Esophagus squamous epithelium (tissue), 5 donors: ENCODE measurements at places on chromosomes 7 and 10.

DNA sequence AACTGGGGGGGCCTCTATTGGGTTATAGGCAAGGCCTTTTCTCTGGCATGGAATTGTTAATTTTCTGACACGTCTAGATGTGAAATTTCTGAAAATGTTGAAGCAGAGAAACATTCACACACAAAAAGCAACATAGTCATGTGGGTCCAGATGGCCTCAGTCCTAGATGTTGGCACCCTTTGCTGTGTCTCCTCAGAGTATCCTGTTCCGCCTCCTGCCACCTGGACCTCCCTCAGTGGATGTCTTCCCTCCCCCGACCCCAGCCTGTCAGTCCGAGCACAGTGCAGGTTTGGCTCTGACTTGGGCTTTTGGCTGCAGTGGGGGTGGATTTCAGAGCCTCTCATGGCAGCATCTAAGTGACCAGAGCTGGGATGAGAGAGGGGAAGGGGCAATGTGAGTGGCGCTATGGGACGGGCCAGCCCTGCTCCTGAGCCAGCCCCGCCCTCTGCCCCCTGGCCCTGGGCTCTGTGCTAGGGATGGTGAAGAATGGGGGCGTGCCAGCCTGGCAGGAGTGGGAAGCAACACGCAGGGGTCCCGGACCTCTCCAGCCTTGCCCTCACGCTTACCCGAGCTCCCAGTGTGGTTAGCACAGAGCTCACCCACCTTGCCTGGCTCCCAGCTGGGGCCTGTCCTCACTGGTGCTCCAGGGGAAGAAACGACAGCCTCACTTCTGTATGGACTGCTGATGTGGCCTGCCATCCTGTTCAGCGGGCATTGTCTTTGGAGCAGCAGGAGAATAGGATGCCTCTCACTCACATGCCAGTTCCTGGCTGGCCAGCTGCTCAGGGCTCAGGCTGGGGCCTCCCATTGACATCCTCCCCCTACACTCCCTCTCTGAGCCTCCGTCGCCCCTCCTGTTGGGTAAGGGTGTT lies 6.2 kb downstream of the ATP6V0E2 start:
- DNase-seq: no peak

GRCh38 chr10:100325158-100325557 lies 4.9 kb downstream of the PKD2L1 start:
- no peak for DNase-seq

DNA sequence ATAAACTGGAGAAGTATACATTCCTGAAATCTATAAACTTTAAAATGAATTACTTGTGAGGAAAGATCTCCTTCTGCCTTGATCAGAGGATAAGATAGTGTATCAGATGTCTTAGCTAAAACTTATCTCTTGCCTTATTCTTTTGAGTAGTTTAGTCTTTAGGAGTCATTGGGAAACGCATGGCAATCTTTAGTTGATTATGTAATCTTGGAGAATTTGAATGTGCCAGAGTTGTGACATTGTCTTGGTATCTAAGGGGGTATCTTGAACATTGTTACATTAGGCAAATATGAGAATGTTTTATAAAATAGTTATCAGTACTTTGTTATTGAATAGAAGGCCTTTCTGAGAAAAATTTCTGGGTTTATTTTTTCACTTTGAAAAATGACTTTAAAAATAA lies 61.6 kb upstream of the ADRA2A start:
- no peak for DNase-seq

- no peak for DNase-seq
Observed at GRCh38 chr10:63206997-63207811, 74.1 kb downstream of the NRBF2 start.

GRCh38 chr10:43186150-43186549 lies 47.9 kb downstream of the CSGALNACT2 start:
- DNase-seq: no peak

DNA sequence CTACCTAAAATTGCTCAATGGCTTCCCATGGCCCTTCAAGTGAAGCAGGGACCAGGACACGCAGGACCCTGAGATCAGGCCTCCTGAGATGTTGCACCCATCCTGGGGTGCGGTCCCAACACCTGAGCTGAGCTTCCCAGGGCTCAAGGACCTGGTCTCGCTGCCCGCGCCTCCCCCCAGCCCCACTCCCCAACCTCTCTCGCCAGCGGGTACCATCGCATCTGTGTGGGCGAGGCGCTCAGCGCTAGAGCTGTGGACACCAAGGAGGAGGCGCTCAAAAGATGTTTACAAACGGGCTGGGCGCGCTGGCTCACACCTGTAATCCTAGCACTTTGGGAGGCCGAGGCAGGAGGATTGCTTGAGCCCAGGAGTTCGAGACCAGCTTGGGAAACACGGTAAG lies 7.4 kb upstream of the CRYGN start:
- DNase-seq: no peak

DNA sequence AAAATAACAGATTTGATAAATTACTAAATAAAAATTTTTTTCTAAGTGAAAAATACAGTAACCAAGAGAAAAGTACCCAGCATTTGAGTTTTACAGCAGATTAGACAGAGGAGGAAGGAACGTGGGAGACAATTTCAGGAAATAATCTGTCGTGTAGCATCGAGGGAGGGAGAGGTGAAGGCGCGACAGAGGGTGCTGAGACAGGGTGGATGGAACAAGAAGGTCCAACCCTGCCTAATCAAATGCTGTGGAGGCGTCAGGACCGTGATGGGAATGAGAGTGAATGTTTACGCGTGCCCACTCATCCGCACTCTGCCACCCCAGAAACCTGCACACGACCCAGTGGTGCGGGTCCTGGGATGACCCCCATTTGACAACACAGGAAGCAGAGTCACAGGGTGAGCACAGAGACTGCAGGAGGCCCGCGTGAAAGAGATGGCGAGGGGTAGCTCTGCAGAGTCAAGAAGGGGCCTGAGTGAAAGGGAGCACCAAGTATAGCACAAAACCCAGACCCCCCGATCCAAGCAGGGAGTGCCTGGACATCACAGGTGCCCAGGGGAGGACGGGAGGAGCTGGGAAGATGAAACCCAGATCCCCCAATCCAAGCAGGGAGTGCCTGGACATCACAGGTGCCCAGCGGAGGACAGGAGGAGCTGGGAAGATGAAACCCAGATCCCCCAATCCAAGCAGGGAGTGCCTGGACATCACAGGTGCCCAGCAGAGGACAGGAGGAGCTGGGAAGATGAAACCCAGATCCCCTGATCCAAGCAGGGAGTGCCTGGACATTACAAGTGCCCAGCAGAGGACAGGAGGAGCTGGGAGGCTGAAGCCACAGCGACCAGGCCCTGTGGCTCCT lies 558.9 kb downstream of the DNAJB6 start:
- DNase-seq: no peak

DNA sequence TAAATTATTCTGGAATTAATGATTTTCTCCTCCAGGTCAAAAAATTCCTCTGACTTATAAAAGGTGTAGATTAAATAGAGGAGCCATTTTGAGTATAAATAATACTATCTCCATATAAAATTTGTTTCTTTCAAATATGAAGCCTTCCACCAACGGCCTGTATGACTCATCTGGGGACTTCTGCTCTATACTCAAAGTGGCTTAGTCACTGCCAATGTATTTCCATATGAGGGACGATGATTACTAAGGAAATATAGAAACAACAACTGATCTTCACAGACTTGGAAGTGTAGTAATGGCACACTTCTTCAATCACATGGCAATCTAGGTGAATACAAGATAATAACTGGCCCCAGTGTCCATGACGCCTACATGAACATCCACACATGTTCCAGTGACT lies 335.6 kb upstream of the HGF start:
- DNase-seq: no peak

DNA sequence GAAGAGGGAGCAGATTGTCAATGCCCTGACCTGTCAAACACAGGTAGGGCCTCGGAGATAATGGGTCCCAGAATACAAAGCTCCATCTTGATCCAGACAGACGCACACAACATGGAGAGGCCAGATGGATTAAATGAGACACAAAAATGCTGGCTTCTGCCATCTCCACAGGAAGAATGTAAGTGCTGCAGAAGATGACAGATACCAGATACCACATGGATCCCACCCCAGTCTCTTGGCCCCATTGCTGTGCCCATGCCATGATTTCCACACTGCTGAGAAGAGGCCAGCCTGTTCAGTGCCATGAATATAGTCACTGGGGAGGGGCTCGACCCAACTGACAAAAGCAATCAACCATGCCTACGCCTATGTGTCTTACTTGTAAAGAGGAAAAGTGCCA lies 487.9 kb downstream of the PARD3 start:
- DNase-seq: no peak

- DNase-seq: no peak
Observed at GRCh38 chr7:4069268-4070095, 612.6 kb upstream of the FOXK1 start.

GRCh38 chr10:90888387-90888786 lies 16.6 kb downstream of the RPP30 start:
- no peak for DNase-seq

DNA sequence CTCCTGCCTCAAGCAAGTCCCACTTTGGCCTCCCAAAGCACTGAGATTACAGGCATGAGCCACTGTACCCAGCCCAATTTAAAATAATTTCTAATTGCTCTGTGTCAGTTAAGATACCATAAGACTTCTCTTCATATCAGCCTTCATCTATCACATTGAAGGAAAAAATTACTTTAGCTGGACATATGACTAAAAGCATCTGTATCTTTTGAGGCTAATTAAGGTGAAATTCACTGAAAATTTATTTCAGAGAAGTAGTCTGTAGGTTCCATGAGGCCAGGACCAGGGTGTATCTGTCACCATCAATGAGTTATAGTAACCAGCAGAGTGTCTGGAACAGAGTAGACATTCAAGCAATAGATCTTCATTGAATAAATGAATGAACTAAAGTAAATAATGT lies 205.2 kb upstream of the PHYHIPL start:
- DNase-seq: no peak

- no peak for DNase-seq
Observed at GRCh38 chr7:12670000-12670729, 17.3 kb upstream of the ARL4A start.

DNA sequence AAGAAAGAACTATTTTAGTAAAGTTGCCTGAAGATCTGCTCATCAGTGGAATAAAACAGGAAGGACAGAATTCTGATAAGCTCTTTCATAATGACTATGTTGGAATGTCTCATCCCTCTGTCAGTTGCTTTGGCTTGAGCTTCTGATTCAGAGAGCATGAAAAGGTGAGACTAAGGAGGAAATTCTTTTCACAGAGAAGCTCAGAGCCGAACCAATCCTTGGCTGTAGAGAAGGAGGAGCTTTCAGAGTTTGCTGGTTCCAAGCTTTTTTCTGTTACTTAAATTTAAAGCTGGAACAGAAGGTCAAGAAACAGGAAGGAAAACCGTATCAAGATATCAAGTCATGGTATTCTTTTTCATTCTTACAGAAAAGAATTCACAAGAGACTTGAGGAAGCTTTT lies 24.0 kb downstream of the GSTO2 start:
- no peak for DNase-seq

- no peak for DNase-seq
Observed at GRCh38 chr10:71080381-71081228, 131.8 kb upstream of the UNC5B start.

DNA sequence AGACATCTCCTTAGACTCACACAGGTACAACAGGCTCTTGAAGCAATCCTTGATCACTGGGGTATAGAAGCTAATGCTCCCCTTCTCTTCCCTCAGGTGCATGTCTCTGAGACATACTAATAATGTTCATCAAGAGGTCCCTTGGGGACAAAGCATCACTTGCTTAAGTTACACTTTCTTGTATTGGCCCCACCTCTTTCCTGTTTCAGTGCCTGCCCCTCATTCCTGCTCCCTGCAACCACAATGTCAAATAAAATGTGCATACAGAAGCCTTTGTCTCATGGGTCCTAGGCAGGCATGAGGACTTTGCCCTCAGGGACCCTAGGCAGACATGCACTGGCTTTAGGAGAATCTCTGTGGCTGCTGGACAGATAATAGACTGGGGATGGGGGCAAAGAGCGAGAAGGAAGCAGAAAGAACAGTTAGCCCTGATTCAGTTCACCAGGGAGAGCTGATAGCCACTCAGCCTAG lies 175.0 kb upstream of the NPY start:
- DNase-seq: no peak

DNA sequence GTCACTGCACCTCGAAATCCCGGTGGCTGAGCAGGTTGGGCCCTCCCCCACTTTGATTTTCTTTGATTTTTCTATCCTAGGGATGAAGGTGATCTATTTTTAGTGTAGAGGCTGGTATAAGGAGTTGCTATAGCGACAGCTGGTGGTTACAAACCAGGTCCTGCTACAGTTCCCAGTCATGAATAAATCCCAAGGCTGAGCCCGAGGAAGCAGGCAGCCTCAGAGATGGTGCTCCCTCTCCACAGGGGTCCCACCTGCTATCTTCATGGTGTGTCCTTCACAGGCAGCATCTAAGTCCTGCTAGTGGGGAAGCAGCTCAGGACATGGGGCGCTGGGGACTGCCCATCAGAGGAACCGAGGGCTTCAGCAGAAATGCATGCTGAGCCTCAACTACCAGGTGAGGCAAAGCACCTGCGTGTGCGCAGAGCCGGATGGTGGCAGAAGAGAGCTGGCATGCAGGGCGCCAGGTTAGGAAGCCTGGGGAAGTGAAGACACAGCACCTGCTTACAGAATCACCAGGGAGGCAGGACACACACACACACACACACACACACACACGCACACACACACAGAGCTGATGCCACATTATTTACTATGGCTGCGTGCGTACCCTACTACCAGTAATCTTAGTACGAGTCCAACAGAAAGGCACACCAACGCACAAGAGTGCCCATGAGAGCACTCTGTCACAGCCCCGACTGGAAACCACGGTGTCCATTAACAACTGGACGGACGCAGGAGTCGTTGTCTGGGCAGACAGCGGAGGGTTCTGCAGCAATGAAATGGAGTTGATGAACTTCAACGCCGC lies 150.9 kb downstream of the PRKAG2 start:
- DNase-seq: no peak

DNA sequence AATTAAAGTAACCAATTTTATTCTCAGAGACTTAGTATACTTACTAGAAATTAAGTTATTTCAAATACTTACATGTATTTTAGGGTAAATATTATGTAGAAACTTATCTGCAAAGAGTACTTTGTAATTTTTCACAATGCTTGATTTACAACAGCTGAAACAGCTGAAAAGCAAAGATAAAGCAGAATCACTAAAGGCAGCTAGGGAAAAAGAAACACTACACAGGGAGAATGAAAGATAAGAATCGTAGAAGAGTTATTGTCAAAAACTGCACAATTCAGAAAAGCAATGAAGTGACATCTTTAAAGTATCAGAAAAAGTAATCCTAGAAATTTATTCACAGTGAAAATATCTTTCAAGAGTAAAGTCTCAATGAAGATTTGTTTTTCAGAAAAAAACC lies 69.7 kb upstream of the ZNF804B start:
- DNase-seq: no peak

- DNase-seq: no peak
Observed at GRCh38 chr10:113219446-113219845, 269.4 kb downstream of the TCF7L2 start.

GRCh38 chr7:29555061-29555460 lies 8.6 kb upstream of the PRR15 start:
- DNase-seq: no peak

DNA sequence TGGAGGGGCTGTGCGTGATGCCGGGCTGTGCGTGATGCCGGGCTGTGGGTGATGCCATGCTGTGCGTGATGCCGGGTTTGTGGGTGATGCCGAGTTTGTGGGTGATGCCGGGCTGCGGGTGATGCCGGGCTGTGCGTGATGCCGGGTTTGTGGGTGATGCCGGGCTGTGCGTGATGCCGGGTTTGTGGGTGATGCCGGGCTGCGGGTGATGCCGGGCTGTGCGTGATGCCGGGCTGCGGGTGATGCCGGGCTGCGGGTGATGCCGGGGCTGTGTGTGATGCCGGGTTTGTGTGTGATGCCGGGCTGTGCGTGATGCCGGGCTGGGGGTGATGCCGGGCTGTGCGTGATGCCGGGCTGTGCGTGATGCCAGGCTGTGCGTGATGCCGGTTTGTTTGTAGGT lies 128.9 kb downstream of the FAM53B start:
- no peak for DNase-seq
